ENCODE measurements at places on chromosomes 1 and 21.

- DNase-seq = no peak
These were observed 9.8 kb upstream of the PRSS38 start for GRCh38 chr1:227805606-227806197.

DNA sequence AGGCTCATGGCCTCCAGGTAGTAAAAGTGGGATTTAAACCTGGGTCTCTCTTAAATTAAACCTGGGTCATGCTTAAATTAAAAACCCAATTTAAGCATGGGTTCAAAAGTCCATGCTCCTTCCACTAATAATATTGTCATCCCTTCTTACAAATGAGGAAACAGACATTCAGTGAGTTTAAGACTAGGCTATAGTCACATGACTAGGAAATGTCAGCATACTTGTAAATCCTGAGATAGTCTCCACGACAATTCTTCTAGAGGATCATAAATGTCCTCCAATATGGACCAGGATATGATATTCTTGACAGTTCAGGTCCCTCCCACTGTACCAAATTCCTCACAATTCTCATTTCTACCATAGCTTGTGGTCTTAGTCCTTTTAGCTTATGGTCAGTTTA, 10.5 kb upstream of the IGFN1 start:
- DNase-seq = no peak

- no peak for DNase-seq
These were observed 78.2 kb downstream of the MACF1 start for GRCh38 chr1:39282537-39283216.

GRCh38 chr1:117365350-117366176, 1.7 kb upstream of the MAN1A2 start:
- DNase-seq = no peak

DNA sequence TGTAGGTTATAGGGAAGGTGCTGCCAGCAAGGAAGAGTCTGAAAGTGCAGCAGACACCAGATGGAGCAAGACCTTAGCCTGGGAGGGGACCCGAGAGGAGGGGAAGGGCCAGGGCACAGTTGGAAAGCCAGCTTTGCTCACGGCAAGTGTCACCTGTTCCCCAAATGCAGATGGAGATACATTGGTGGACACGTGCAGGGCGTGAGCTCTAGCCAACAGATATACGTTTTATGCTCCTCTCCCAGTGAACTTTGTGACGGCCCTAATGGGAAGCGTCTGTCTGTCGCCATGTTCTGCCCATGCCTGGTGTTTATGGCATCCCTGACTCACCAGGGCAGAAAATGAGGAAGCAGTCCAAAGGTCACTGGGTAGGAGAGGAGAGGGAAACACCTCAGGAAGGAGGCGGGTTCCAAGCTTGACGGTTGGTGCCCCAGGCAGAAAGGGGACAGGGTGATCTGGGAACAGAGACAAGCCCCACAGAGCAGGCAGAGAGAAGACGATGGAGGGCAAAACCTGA, 7.6 kb downstream of the GPA33 start:
- no peak for DNase-seq

DNA sequence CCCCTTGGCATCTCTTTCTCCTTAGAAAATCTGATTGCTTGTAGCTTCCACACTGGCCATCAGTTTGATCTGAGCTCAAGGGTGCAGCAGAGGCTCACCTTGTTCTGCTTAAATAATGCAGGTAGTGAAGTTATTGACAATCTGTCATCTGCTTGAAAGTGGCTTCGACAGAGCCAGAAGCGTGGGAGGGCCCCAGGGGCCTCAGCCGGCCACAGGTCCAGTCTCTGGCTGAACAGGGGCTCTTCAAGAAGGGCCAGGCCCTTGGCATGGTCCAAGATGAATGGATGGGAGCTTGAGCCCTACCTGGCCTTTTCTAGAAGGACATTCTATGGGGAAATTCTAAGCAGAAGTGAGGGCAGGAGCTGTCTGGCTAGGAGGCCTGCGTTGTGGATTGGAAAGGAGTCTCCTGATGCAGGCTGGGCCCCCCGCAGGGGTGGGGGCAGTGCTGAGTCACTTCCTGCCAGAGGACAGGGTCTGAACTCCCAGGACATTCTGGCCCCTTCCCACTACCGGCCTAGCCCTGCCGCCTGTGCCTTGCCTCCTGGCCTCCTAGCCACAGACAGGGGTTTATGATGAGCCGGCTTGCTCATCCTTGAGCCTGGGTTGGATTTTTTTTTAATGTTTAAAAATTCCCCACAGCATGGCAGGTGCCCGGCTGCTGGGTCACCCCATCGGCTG, 162.3 kb upstream of the VAMP3 start:
- no peak for DNase-seq

- no peak for DNase-seq
These were observed 51.0 kb downstream of the TNN start for GRCh38 chr1:175118375-175119367.

DNA sequence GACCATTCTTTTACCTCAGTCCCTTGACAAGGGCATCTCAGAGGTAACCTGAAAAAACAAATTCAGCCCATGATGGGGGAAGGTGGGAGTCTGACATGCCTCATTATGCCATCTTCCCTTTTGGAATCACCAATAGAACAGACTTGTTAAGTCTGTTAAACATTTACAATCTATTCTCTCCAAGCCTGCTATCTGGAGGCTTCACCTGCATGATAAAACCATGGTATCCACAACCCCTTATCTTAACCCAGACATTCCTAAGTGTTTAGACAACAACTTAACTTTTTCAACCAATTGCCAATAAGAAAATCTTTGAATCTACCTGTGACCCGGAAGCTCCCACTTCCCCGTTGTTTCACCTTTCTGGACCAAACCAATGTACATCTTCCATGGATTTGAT, 233.0 kb upstream of the CACYBP start:
- no peak for DNase-seq

GRCh38 chr1:234913278-234913649, 215.4 kb downstream of the TOMM20 start:
- no peak for DNase-seq

DNA sequence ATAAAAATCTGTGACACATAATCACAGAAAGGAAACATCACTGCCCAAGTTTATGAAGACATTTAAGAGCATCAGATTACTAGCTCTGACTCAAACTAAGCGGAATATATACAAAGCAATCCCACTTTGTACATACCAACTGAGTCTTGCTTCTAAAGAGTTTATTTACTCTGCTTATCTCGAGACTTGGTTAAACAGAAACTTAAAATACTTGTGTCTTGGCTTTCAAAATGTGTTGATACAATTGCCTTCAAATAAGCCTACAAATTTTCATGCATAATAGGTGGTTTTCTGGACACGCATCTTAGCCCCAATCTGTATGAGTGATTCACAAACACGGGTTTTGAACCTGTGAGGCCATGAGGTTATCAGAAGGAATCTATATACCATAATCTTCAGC, 21.0 kb downstream of the CD160 start:
- DNase-seq = no peak

- no peak for DNase-seq
These were observed 105.9 kb downstream of the KCNN3 start for GRCh38 chr1:154764181-154764580.

Measured in stimulated activated CD8-positive, alpha-beta memory T cell treated with anti-CD3 and anti-CD28 coated beads, Interleukin-4, amount 100 ng/mL, for 4 hours (primary cell).